ENCODE measurements at places on chromosomes 7 and 10. TPM values are rescaled to one million over a fixed set of nuclear protein-coding genes. Genes with fewer than 3 reads are reported as not detected.

The ZNF365 gene
- 10.1 TPM for total RNA-seq

The LGI1 gene
- total RNA-seq = not detected

The LIPM gene
- total RNA-seq = not detected

The SPDYE8 gene
- not detected for total RNA-seq

The PPP1R17 gene
- total RNA-seq = not detected

The DEPP1 gene
- 2.8 TPM for total RNA-seq

The ASIC3 gene
- total RNA-seq = 1.6 TPM

The LIPJ gene
- not detected for total RNA-seq

The SPAM1 gene
- total RNA-seq = not detected

The STEAP4 gene
- not detected for total RNA-seq

The NFE2L3 gene
- 88.0 TPM for total RNA-seq

The COL1A2 gene
- not detected for total RNA-seq

The TRPV5 gene
- total RNA-seq = not detected

The UCMA gene
- total RNA-seq = not detected

The DRGX gene
- not detected for total RNA-seq

The TMEM209 gene
- total RNA-seq = 4.0 TPM

The HOXA10 gene
- total RNA-seq = 22.1 TPM

The BAMBI gene
- 19.8 TPM for total RNA-seq

The RGR gene
- total RNA-seq = not detected

The SEC23IP gene
- total RNA-seq = 6.1 TPM

The ARHGEF35 gene
- total RNA-seq = 4.8 TPM

The SYT15B gene
- not detected for total RNA-seq

The TEX47 gene
- not detected for total RNA-seq

The MBL2 gene
- total RNA-seq = 0.17 TPM

The PALS2 gene
- total RNA-seq = 60.2 TPM

The PTF1A gene
- total RNA-seq = not detected

The ASAH2 gene
- total RNA-seq = 0.47 TPM

The UNC5B gene
- not detected for total RNA-seq

The ADARB2 gene
- total RNA-seq = 0.14 TPM

The JCAD gene
- total RNA-seq = 23.5 TPM

The UTF1 gene
- total RNA-seq = not detected

The SAP25 gene
- total RNA-seq = not detected

The CPA1 gene
- not detected for total RNA-seq

The TMEM213 gene
- total RNA-seq = not detected

The NAT16 gene
- not detected for total RNA-seq

The SPOCK2 gene
- 0.41 TPM for total RNA-seq

The ACTL6B gene
- not detected for total RNA-seq

The OR2A5 gene
- not detected for total RNA-seq

The OR2A7 gene
- total RNA-seq = not detected

The CALU gene
- 166 TPM for total RNA-seq

The SPDYE16 gene
- total RNA-seq = not detected

The PNLIPRP3 gene
- total RNA-seq = not detected

The CNPY1 gene
- total RNA-seq = not detected

The KCP gene
- total RNA-seq = 5.1 TPM

The ATOH7 gene
- total RNA-seq = not detected

The MALRD1 gene
- not detected for total RNA-seq

The SFRP4 gene
- total RNA-seq = 19.4 TPM

The VAX1 gene
- total RNA-seq = 0.27 TPM

The CCDC126 gene
- total RNA-seq = 7.6 TPM

The TLL2 gene
- total RNA-seq = 3.8 TPM

The CHAT gene
- not detected for total RNA-seq

The CYP2C8 gene
- total RNA-seq = not detected

The ACTR3C gene
- total RNA-seq = 23.0 TPM

The CCDC7 gene
- total RNA-seq = 21.7 TPM

The UCN3 gene
- not detected for total RNA-seq

The SUMF2 gene
- 239 TPM for total RNA-seq

The MORN4 gene
- 8.2 TPM for total RNA-seq

The TMEM225B gene
- not detected for total RNA-seq
